ENCODE measurements at places on chromosomes 1 and 21.

DNA sequence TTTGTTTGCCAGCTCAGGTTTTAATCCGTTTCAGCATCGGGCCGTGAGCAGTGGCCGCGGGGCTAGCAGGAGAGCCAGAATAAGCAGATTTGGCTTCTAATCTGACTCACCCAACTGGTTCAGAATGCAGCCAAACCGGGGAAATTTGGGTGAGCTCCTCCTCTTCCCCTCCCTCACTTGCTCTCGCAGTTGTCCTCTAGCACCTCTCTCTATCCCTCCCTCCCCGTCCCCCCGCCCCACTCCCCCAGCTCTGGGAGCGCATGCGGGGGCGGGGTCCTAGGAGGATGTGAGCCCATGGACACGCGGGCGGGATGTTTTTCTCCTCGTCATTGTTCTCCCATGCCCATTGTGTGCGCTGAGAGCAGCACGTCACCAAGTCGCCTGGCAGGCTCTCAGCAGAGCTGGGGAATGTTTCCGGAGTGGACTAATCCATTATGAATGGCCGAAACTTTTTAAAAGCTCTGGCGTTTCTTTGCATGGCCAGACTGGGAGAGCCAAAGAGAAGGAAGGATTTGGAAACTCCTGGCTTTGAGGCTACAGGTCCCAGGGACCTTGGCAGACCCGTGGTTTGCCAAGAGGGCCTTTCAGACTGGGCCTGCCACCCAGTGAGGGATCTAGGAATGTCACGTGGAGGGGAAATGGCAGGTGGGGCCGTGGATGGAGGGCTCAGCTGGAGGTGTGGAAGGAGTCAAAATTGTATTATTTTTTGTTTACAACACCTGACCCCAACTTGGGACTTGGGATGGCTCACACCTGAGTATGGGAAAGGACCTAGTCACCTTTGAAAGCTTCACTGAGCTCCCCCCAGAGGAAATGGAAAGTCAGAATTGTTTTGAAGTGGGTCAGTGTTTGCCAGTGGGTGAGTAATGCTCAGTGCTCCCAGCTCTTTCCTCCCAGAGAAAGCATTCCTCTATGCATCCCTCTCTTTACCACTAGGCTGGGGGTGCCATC lies 39.2 kb downstream of the CDK18 start:
- no peak for DNase-seq

GRCh38 chr1:89931964-89932363 lies 62.9 kb upstream of the ZNF326 start:
- no peak for DNase-seq

DNA sequence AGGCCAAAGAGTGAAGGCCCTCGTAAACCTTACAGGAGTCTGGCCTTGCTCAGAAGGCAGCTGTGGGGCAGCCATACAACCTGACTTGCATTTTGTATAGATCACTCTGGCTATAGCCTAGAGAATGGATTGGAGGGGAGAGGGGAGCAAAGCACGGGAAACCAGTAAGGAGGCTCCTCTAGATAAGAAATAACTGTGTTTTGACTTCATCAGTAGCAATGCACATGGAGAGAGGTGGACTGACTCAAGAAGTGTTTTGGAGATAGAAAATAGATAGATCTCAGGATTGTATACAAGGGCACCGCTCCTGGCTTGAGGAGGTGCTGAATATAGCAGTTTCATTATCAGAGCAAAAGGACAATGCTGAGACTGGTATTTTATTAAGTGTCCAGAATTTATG lies 26.5 kb downstream of the ELAPOR1 start:
- DNase-seq = no peak

DNA sequence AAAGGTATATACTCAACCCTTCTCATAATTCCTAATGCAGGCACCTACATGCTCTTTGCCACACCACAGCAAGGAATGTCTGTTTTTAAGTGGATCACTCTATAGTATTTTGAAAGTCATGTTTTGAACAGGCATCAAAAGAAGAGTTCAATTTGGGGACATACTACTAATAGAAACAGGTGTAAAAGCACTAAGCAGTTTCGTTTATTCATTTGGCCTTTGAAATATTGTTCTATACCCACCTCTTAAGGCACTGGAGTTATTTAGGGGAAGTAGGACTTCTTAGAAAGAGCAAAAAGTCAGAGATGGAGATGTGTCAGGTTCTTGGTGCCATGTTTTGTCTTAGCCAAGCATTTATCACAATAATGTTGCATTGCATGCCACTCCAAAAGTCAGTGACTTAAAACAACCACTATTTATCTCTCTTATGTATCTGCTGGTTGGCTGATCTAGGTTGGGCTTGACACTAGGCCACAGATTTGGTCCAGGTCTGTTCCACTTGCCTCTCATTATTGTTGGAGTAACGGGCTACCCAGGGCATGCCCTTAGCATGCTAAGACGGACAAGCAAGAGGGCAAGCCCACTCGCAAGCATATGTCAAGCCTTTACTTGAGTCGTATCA lies 107.5 kb downstream of the RGL1 start:
- no peak for DNase-seq

DNA sequence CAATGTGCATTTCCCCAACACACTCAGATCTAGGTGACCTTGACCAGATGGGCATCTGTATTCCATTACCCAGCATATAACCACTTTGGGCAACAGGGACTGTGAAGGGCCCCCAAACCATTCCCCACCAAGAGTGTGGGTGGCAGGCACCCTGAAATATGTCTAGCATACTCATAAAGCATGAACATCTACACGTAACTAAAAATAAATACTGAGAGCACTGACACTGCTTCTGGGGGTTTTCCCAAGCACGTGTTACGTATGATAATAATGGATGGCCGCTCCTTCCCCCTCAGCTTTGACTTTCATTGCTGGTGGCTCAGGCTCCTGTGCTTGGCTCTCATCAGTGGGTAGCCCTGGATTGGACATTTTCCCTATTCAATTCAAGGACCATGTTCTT lies 39.1 kb downstream of the IGSF3 start:
- no peak for DNase-seq

GRCh38 chr1:54709547-54710292 lies 5.9 kb upstream of the TTC4 start:
- DNase-seq = no peak

GRCh38 chr1:184358256-184358655 lies 28.6 kb upstream of the C1orf21 start:
- no peak for DNase-seq

DNA sequence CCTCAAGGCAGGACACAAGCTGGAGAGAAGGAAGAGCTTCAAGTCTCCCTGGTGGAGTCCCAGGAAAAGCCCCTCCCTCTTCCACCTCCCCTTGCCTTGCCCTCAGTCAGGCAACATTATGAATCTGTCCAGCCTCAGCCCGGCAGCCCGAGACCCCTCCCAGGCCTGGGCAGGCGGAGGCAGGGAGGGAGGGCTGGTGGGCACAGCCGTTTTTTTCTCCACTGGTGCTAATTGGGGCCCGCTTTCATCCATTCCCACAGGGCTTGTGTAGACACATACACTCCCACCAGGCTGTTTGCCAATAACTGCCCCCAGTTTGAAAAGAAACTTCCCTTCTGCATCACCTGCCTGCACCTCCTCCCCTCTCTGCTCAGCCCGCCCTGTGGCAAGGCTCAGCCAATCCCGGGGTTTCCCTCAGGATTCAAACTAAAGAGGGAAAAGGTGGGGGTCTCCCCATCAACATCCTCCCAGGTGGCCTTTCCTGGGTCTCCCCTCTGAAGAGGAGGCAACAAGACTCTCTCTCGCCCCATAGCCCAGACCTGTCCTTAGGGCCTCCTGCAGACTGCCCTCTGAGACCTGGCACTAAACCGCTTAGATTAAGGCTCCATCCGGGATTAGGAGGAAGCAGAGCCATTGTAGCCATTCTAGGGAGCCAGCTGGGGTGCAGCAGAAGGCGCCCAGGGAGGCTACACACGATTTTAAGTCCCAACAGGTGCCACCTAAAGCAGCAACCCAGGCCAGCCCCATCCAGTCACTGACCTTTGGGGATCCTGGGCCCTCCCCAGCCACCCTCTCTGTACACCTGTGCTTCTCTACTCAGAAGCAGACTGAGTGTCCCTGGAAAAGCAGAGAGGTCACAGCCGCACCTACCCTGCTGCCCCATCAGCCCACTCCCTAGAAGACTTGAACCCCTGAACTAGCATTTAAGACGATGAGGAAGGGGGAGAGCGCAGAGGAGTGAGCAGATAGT lies 3.5 kb downstream of the IGSF9 start:
- DNase-seq = no peak

- no peak for DNase-seq
Measured at GRCh38 chr1:21932127-21932526, 5.0 kb downstream of the HSPG2 start.

DNA sequence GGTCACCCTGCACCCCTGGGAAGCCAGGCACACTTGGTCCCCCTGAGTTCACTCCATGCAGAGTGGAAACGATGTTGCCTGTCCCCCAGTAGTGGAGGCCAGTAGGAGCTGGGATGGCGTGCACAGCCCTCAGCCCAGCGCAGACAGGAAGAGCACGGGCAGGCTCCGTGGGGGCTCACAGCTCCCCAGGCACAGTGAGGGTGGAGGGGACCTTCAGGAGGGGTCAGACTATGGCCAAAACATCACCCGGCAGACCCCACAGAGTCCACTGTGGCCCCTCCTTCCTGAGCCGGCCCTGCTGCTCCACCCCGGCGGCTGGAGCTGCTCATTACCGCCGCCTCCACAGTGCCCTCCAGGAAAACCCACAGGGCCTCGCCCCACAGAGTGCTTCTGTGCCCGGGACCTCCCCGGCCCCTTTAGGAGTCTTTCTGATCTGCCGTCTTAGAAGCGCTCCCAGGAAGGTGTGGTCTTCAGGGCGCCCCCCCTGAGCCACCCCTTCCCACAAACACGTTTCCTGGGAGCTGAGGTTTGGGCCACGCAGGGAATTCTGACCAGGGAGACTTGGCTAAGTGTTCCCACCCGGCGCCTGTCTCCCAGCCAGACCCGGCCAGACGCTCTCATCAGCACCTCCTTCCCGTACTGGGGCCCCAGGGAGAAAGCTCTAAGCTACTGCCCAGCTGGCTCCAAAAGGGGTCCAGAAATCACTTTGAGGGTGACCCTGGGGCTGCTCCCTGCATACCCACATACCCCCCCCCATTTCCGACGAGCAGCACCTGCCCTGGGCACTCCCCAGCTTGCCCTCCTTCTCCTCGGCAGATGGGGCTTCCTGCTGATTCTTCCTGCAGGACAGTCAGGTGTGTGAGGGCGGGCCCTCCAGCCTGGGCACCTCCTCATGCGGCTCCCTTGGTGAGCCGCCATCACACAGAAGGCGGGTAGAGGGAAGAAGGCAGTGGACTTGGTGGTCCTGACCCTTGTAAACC lies 38.8 kb downstream of the RIPK4 start:
- no peak for DNase-seq
